Upper lobe of left lung (tissue), 6 donors: ENCODE measurements at places on chromosomes 2 and 18. TPM values are rescaled to one million over a fixed set of nuclear protein-coding genes. Genes with fewer than 3 reads are reported as not detected.
A peak's percentile ranks its signal among the peaks of the same experiment; 100 is the strongest.

IL18RAP gene
- 8.4 TPM for total RNA-seq

CABLES1 gene
- total RNA-seq: 24.6 TPM

ERBB4 gene
- total RNA-seq: 14.4 TPM

AAMP gene
- total RNA-seq: 113 TPM

EMILIN2 gene
- 31.9 TPM for total RNA-seq

ABCG5 gene
- total RNA-seq: not detected

IL1F10 gene
- not detected for total RNA-seq

OSGEPL1 gene
- 3.6 TPM for total RNA-seq

DNA sequence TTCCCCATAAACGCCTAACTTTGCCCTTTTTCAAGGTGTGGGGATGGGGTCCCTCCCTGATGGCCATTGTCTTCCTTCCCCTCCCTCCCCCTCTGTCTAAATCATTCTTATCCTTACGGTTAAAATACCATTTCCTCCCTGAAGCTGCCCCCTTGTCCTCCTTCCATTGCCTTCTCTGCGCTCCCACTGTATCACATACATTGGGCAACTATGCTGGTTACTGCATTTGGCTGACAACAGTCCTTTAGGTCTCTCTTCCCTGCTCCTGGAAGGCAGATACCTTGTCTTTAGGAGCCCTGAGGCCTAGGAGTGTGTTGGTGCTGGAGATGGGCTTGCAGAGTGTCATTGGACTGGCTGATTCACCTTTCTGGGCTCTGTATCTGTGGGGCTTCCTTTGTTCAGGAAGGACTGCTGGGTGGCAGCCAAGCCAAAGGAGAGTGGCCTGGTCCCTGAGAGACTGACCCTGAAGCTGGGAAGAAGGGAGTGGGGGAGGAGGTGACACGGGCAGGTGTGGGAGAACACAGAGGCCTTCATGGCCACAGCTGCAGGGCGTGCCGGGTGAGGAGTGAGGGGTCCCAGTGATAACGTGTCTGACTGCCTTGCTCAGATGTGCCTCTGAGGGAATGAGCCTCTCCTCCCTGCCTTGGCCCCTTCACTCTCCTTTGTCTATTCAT is 2.2 kb downstream of the WNT6 start:
- no peak overlapping the region for H3K27ac ChIP-seq
- peaks cover 19% of the 10 kb centered on the region for H3K4me1 ChIP-seq
- H3K36me3 ChIP-seq: no peaks in the 10 kb centered on the region

DNA sequence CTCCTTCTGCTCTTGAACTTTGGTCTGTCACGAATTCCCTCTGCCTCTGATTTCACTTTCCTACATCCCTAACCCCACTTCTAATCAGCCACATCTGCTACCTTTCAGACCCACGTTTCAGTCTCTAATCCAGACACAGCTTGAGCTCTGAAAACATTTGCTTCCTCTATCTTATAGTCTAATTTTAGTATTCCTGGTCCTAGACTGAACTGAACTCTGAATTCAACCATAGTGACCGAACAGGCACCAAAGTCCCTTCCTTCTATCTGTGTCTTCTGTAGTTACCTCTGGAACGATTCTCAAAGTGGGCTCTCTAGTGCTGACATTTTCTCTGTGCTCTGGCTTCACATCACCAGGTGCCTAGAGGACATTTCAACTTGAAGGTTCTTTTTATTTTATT is 156.2 kb downstream of the PDE11A start:
- no peak overlapping the region for H3K4me3 ChIP-seq
- H3K4me1 ChIP-seq: no peaks in the 10 kb centered on the region
- no peak for DNase-seq
- H3K27me3 ChIP-seq: no peaks in the 10 kb centered on the region

DNA sequence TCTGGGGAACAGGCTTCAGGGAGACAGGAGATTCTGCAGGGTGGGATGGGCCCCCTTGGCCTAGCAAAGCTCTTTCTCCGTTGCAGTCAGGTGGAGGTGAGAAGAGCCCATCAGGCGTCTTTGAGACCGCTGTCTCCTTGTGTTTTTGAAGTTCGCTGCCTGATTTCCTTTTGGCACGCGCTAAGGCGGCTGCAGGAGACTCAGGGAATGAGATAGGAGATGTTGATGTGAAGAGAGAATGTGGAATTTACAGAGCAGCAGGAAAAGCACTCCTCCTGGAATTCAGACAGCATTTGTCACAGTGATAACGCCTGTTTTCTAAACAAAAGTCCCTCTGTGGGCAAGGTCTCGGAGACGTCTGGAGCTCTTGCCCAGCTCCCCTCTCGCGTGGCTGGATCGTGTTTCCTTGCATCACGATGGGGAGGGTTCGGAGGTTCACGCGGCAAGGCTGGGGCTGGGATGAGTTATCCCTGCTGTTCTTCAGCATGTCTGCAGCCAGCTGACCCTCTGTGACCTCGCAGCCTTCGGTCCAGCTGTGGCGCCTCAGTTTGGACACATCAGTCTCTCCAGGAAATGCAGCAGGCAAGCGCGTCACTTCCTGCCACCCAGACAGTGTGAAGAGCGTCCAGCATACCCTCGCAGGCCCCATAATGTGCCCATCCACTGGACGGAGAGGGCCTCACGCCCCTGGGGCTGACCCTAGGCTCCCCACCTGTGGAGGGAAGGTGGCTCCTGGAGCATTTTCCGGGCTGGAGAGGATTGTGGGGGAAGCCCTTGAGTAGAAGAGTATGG is 30.2 kb downstream of the GLI2 start:
- H3K4me1 ChIP-seq: peaks cover 16% of the 10 kb centered on the region
- H3K27ac ChIP-seq: peak overlapping the region; percentile 62
- peak; percentile 86 for DNase-seq
- no peaks in the 10 kb centered on the region for H3K27me3 ChIP-seq

DNA sequence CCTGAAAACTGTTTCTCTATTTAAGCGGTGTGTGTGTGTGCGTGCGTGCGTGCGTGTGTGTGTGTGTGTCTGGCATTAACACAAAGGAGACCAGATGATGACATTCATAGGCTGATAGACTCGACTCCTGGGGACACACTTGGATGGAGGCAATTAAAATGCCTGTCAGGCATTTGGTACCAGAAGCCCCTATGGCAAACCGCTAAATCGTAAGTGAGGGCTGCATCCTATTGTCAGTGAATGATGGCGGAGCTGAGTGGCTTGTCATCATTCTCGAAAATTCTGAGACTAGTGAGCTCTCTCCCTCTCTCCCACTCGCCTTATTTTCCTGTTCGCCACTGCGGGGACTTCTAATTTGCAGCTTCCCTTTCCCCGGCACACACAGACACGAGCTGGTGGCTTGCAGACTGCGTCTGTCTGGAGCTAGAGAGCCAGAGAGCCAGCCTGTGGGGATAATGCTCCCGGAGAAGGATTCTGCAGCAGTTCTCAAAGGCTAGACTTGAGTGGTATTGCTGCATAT is 155.4 kb downstream of the MAP2 start:
- no peak overlapping the region for H3K27ac ChIP-seq
- no peak for DNase-seq
- H3K4me1 ChIP-seq: no peaks in the 10 kb centered on the region
- H3K27me3 ChIP-seq: no peaks in the 10 kb centered on the region
- no peaks in the 10 kb centered on the region for H3K36me3 ChIP-seq

DNA sequence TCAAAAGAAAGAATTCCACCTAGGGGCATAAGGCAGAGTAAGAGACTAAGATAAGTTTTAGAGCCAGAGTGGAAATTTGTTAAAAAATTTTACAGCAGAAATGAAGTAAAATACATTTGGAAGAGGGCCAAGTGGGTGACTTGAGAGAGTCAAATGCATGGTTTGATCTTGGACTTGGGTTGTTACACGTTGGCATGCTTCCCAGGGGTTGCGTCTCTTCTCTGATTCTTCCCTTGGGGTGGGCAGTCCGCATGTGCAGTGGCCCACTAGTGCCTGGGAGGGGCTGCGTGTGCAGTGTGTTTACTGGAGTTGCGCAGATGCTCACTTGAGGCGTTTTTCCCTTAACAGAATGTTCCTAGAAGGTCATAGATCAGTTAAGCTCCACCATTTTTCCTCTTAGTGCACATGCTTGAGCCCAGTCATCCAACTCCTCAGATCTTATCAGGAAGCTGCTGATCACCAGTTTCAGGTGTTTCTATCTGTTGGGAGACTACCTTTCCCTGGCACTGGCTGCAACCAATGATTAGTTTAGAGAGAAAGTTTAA is 13.1 kb downstream of the SEH1L start:
- H3K27me3 ChIP-seq: no peaks in the 10 kb centered on the region
- DNase-seq: no peak
- no peak overlapping the region for H3K27ac ChIP-seq
- peaks cover 6% of the 10 kb centered on the region for H3K36me3 ChIP-seq
- no peak overlapping the region for H3K4me3 ChIP-seq

- no peak for DNase-seq
- H3K36me3 ChIP-seq: no peaks in the 10 kb centered on the region
- no peak overlapping the region for H3K27ac ChIP-seq
- H3K27me3 ChIP-seq: no peaks in the 10 kb centered on the region
- no peaks in the 10 kb centered on the region for H3K4me1 ChIP-seq
Measured at GRCh38 chr2:111236025-111236424, 115.3 kb downstream of the BCL2L11 start.

DNA sequence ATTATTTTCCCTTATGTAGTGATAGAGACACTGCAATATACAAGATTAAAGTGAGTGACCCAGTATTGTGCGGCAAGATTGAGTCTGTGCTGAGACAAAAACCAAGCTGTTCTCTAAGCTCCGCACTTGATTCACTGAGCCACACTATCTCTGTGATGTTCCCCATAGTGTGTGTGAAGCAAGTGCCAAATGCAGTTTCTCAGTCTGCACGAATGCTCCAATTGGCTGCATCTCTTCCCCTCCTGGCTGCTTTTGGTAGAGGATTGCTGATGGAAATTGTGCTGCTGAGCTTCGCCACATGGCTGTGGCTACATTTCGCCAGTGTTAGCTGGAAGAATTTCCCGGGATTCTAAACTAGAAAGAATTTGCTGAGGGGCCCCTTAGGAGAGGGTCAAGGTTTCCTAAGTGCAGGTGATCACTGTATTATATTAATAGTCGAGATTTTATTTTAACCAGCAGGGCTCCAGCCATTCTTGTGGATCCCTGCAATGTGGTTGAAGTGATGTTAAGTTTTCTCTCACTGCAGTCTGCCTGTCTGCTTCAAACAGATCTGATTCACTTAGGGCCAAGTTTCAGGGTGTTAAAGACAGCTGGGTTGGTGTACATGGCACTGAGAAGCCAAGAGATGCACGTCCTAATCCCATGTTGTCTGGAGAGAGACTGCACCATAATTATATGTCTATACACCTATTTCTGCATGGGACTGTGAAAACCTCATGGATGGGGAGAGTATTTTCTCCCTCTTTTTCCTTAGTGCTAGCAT is 317.2 kb downstream of the DCC start:
- no peak overlapping the region for H3K4me3 ChIP-seq
- H3K36me3 ChIP-seq: no peaks in the 10 kb centered on the region
- DNase-seq: no peak
- H3K27me3 ChIP-seq: no peaks in the 10 kb centered on the region

DNA sequence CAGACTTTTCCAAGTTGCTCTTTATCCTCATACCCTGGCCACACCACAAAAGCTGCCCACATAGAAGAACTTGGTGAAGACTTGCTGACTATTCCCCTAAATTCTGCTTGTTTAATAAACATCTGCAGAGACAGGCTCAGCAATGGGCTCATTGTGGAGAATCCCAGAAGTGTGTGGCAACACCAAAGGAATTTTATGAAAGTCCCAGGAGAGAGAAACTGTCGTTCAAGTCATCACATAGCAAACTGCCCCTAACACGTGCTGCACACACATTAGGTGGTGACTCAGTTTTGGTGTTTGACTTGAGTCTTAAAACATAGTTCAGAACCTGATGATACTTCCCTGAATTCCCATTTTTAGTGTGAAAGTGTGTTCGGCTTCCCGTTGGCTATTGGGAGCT is 38.6 kb downstream of the CYP1B1 start:
- no peaks in the 10 kb centered on the region for H3K36me3 ChIP-seq
- no peak overlapping the region for H3K4me3 ChIP-seq
- no peak overlapping the region for H3K27ac ChIP-seq
- H3K27me3 ChIP-seq: no peaks in the 10 kb centered on the region
- H3K4me1 ChIP-seq: no peaks in the 10 kb centered on the region

DNA sequence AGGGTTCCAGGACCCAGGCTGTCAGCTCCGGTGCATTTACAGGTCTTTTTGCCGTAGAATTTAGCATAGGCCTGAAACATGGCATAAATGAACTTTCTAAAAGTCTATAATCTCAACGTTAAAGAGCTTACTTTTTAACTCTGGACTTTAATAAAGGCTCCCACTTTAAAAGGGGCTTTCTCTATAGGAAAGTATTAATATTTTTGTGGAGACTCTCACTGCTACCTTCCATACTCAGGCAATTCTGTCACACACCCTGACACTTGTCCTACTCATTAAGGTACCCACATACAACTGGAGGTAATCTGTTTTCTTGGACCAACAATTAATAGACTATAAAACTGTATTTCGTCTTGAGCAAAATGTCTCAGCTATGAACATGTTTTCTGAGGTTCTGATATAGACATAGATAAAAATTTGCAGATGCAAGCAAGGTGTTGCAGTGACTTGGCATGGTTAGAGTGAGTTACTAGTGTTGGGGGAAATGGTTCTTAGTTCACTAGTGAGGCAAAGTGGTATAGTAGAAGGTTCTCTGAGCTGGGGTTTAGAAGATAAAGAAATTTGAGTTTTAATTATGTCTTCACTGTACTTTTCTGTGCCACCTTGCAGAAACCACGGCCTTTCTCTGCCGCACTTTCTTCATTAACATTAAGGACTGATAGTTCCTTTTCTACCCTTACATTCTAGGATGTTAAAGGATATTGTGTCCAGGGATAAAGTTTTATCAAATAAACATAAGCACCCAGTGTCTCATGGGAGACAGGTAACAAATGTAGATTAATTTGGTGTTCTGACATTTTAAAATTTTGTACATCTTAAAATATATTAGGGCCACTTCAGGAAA is 10.8 kb upstream of the NR4A2 start:
- H3K36me3 ChIP-seq: no peaks in the 10 kb centered on the region
- DNase-seq: no peak
- peaks cover 27% of the 10 kb centered on the region for H3K4me1 ChIP-seq
- peak overlapping the region; percentile 36 for H3K4me3 ChIP-seq
- peak overlapping the region; percentile 100 for H3K27ac ChIP-seq
- no peaks in the 10 kb centered on the region for H3K27me3 ChIP-seq

GRCh38 chr2:184394642-184395041 is 203.7 kb upstream of the ZNF804A start:
- DNase-seq: no peak
- H3K4me3 ChIP-seq: no peak overlapping the region
- H3K36me3 ChIP-seq: no peaks in the 10 kb centered on the region
- H3K4me1 ChIP-seq: no peaks in the 10 kb centered on the region
- H3K27me3 ChIP-seq: no peaks in the 10 kb centered on the region
- no peak overlapping the region for H3K27ac ChIP-seq

GRCh38 chr2:180675170-180675569 is 305.2 kb upstream of the UBE2E3 start:
- no peaks in the 10 kb centered on the region for H3K4me1 ChIP-seq
- H3K36me3 ChIP-seq: no peaks in the 10 kb centered on the region
- H3K27me3 ChIP-seq: no peaks in the 10 kb centered on the region
- H3K4me3 ChIP-seq: no peak overlapping the region
